CD4-positive, alpha-beta T cell treated with Interleukin-6 at 100 ng/mL for 8 hours (primary cell): ENCODE measurements at places on chromosomes 16 and 17.

DNA sequence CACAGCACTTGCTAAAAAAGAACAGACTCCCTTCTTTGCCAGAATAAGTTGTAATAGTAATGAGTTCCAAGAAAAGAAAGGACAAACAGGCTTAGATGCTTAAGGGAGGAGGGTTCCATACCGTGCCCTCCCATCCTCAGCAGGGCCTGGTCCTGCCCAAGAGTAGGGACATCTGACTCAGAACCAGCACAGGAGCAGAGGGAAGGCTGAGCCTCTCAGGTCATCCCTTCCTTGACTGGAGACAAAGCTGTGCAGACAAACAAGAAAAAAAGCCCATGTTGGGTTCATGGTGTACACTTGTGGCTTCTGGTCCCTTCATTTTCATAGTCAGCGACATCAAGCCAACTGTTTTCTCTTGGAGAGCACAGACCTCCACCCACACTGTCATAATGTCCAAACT, 44.2 kb upstream of the NDRG4 start:
- no peak for DNase-seq

- DNase-seq = no peak
Measured at GRCh38 chr16:337437-337836, 15.1 kb downstream of the AXIN1 start.

DNA sequence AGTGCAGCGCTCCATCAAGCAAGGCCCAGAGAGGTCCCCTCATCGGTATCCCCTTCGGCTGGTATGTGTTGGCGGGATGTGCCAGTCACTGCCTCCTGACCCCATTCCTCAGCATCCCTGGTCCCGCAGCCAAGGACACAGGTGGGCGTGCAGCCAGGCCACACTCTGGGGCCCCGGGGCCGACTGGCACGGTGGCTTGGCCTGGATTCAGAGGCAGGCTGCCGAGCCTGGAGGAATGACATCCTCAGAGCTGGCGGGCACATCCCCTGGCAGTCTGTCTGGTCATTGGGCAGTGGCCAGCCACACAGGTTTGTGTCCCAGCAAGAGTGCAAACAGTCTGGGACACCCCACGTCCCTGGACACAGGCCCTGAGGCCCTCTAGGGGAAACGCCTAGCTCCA, 111.1 kb downstream of the SDK2 start:
- DNase-seq = no peak

GRCh38 chr17:77494664-77495435, 354.1 kb downstream of the SEC14L1 start:
- peak; percentile 71 for DNase-seq

DNA sequence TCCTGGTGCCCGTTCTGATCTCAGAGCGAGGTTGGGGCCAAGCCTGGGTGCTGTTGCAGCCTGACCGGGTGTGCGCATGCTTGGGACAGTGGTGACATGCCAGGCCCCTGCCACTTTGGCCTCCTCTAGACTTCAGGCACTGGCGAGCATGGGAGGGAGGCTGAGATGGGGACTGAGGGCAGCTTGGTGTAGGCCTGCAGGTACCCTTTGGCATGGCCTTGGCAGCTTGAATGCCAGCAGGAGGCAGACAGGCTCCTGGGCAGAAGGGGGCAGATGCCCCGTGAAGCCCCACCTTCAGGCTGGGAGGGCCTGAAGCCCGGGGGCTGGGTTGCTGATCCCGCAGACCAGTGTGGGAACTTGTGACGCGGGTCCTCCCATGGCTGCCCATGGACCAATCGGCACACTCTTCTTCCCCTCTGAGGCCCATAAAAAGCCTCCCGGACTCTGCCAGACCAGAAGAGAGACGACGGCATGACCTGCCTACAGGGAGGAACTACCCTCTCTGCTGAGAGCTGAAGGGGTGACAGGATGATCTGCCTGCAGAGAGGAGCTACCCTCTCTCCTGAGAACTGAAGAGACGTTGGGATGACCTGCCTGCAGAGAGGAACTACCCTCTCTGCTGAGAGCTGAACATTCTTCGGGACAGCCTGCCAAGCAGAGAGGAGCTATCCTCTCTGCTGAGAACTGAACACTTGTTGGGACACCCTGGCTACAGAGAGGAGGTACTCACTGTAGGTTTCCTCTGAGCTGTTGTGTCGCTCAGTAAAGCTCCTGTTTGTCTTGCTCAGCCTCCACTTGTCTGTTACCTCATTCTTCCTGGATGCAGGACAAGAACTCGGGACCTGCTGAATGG, 17.5 kb downstream of the RHOT1 start:
- no peak for DNase-seq
